Calu3 (cell line): ENCODE measurements at places on chromosomes 3 and 15. TPM values are rescaled to one million over a fixed set of nuclear protein-coding genes. Genes with fewer than 3 reads are reported as not detected.

RHCG gene
- 0.59 and 1.1 TPM in 2 replicates for total RNA-seq

HESX1 gene
- total RNA-seq, result 0.78 and 0.91 TPM in 2 replicates

SCG5 gene
- 1.9 TPM in 1 of 2 replicates, not detected in the other for total RNA-seq

CMTM8 gene
- 19.0 and 19.9 TPM in 2 replicates for total RNA-seq

SAMMSON gene
- not detected in 2 replicates for total RNA-seq

SNX22 gene
- total RNA-seq, result 1.3 and 1.6 TPM in 2 replicates

CILP gene
- 0.05 TPM in 1 of 2 replicates, not detected in the other for total RNA-seq

CHST2 gene
- total RNA-seq, result 0.34 and 0.38 TPM in 2 replicates

LRRIQ4 gene
- 0.27 TPM in 1 of 2 replicates, not detected in the other for total RNA-seq

CKMT1B gene
- 2.0 and 5.4 TPM in 2 replicates for total RNA-seq

HTR3E gene
- total RNA-seq, result not detected in 2 replicates

RTP3 gene
- total RNA-seq, result not detected in 2 replicates
